Epithelial cell of proximal tubule (primary cell): ENCODE measurements at places on chromosomes 7 and 10. TPM values are rescaled to one million over a fixed set of nuclear protein-coding genes. Genes with fewer than 3 reads are reported as not detected.

- peak; percentile 32 for DNase-seq
These were observed 145.3 kb downstream of the MAGI2 start for GRCh38 chr7:79308192-79308591.

DNA sequence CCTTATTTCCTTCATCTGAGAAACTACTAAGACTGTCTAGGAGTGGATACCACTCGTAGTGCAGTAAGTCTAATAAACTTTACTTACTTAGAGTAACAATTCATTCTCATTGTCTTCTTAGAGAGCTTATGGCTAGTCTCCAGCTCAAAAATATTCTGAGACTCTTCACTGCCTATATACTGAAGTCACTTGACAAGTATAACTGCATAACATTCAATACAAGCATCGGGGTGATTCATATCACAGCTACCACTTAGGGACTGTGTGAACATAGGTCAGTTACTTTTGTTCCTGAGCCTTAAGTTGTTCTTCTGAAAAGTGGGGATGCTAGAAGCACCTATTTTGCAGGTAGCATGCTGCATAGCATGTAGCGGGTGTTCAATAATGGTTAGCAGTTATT, 111.0 kb downstream of the HTR7 start:
- DNase-seq, result no peak

- DNase-seq, result no peak
These were observed 23.0 kb upstream of the TFAM start for GRCh38 chr10:58362027-58362789.

GRCh38 chr7:145797507-145797906, 319.1 kb upstream of the CNTNAP2 start:
- DNase-seq, result no peak

LIPJ gene
- not detected in 2 replicates for total RNA-seq

DNA sequence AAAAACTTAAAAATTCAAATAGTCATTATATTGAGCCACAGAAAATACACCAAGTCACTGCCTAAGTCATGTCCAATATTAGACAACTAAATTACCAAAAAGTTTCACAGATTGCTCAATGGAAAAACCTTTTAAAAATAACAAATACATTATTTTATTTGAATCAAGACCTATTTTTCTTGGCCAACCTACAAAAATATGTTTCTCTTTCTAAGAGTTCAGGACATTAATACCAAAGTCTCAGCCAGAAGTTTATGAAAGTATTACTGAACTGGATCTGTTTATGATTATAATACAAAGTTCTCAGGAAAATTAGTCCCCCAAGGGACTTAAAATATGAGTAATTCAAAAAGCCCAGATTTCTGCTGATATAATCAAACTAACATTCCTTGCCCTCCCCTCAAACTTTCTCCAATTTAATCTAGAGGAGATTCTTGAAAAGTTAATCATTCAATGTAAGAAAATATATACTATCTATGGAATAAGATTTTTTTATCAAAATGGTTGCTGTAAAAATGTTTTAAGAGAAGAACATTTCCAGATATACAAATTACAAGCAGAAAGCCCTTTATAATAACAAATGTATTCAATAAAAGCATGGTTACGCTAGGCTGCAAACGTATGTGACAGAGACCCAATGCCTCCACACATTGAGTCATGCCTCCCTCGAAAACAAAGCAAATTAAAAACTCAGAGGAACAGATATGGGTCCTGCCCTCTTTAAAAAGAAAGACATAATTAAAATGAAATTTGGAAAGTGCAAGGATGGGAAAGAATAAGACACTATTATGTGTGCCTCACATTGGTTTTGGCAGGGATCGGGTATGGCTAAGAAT, 381.6 kb downstream of the PARD3 start:
- no peak for DNase-seq

- no peak for DNase-seq
These were observed 5.3 kb downstream of the BPGM start for GRCh38 chr7:134651991-134652390.

- no peak for DNase-seq
These were observed 76.6 kb downstream of the DGKB start for GRCh38 chr7:14825912-14826311.

DNA sequence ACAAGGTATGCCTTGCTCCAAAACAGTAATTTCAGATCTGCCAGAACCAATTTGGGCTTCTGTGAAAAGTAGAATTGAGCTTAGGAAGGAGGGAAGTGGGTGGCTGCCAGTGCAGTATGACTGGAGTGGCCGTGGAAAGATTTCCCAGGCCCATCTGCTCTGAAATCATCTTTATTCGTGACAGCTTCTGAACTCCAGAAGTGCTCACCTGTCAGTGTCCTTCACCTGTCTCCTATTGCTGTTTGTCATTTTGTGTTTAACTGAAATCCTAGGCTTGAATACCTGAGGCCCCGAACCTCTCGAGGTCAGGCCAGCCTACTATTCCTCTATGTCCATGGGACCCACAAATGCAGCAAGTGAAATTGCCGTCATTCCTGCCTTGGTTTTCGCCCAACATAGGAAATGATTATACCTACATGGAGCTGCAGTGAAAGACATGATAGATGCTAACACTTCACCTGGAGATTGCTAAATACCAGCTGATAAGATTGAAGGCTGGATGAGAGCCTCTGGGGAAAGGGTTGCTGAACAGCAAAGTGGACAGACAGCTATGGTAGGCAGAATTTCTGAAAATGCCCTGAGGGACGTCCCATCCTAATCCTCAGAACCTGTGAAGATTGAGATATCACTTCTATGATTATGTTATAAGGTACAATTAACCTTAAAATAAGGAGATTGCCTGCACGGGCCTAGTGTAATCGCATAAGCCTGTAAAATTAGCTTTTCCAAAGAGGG, 82.1 kb downstream of the C1GALT1 start:
- DNase-seq, result no peak

DNA sequence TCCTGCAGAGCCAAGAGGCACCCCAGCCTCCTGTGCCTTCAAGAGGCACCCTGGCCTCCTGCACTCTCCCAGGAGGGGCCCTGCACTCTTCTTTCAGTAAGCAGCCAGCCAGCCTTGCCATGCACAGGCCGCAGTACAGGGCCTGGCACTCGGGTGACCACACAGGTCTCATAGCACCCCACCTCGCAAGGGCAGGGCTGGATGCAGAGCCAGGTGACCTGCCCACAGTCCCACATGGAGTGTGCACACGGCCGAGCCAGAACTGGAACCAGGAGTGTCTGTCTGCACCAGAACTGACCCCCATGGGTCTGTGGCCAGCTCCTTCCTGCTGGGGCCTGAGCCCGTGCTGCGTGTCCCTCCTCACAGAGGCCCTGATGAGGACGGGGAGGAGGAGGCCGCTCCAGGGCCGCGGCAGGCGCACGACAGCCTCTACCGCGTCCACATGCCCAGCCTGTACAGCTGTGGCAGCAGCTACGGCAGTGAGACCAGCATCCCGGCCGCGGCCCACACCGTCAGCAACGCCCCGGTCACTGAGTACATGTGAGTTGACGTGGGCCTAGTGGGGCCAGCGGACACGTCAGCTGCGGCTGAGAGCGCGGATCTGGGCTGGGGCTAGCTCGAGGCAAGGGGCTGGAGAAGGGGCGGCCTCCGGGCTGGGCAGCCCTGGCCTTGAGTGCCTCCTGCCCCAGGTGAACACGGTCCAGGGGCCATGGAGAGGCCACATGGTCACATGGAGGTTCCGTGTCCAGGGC, 26.3 kb downstream of the TTYH3 start:
- no peak for DNase-seq
